T47D (cell line): ENCODE measurements at places on chromosomes 12 and 14.
A peak's percentile ranks its signal among the peaks of the same experiment; 100 is the strongest.

DNA sequence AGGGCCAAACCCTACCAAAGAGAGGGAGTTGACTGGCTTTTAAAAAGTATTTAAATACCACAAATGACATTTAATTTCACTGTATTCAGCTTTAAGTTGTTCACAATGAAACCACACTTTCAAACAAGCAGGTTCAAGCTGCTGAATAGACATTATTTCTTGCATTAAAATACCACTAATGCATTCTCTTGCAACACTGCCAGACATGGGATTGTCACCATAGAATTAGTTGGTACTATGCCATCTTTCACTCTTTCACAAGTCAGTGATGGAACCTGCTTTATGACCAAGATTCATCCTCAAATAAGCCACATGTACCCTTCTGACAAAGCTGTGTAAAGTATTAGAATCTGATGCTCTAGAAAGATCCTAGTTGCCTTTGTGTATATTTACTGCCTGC, 239.4 kb downstream of the PAWR start:
- DNase-seq: no peak

GRCh38 chr14:103231376-103232019, 102.5 kb upstream of the EIF5 start:
- no peak for DNase-seq

- no peak for DNase-seq
Observed at GRCh38 chr12:25264862-25265261, 14.1 kb upstream of the KRAS start.

DNA sequence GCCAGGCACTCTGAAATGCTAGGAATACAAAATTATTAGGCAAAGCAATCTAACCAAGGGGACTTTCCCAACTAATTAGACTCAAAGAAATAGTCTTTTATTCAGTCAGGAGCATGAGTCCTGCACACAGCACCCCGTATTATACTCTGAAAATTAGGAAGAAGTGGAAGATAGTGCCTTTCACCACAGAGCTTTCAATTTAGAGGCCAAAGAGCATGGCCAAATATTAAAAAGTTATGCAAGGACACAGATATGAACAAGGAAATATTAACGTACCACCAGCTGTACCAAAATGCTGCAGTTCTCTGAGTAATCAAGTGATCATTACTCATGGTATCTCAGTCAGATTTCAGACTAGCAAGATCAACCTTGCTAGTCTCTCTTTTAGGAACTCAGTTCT, 22.6 kb upstream of the MDM2 start:
- no peak for DNase-seq

- DNase-seq: no peak
Observed at GRCh38 chr14:33786091-33786825, 164.6 kb downstream of the EGLN3 start.

DNA sequence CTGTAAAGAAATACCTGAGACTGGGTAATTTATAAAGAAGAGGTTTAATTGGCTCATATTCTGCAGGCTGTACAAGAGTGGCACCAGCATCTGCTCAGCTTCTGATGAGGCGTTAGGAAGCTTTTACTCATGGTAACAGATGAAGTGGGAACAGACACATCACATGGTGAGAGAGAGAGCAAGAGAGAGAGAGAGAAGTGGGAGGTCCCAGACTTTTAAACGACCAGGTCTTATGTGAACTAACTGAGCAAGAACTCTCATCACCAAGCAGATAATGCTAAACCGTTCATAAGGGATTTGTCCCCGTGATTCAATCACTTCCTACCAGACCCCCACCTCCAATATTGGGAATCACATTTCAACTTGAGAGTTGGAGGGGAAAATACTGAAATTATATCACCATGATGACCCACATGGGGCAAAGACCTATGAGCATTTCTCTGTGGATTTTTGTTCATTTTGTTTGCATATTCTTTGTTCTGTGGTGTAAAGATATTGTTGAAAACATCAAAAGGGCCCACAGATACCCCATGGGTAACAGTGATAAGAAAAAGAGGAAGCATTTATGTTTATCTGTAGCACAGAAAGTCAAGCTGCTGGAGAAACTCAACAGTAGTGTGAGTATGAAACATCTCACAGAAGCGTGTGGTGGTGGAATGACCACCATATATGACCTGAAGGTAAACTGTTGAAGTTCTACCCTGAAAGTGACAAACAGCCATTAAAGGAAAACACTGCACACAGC, 135.2 kb upstream of the PDE3A start:
- no peak for DNase-seq

DNA sequence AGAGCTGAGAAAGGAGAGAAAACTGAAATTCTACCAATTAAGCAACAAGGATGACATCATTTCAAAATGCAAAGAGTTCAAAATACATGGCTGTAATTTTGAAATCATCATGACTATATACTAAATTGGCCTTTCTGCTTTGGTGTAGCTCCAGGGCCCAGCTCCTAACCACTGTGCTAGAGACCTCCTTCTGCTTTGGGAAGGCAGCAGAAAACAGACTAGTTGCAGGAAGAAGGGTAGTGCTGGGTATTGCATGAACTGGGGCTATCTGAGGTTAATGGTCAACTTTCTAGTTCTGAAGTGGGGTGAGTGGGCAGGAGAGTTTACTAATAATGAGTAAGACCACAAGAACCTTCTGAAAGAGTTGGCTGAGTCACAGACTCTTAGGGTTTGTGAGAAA, 66.2 kb downstream of the PTGER2 start:
- DNase-seq: no peak

GRCh38 chr12:108129017-108129812, at the start of gene WSCD2:
Gene WSCD2, plus strand, starts transcription at chr12:108129288. Its CDS starts 66,545 bp downstream, at chr12:108195833.
- DNase-seq: peak; percentile 56

DNA sequence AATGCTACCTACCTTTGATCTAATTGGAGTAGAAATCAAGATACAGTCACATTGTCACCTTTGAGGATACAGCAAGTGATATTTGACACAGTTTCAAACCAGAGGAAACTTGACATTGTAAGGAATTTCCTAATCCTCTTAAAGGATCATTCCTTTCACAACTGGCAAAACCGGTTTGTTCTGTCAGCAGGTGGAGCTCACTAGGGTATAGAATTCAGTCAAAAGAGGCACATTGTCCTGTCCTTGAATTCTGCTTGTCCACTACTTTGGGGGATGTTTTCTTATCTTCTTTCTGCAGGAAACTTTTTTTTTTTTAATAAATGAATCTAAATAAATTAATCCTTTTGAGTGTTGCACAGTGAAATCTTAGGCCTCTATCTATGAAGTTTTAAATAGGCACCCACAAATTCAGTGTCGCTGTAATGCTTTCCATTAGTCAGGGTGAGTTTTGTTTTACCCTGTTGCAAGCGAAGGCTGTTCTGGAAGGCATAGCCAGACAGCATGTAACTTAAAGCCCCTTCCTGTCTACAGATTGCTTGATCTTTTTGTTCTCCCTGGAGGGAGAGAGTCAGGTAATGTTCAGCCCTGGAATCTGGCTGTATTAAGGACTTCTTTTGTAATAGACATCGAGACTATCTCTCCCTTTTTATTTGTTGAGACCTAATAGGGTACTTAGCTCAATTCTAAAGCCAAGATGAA, 285.0 kb upstream of the RGS6 start:
- DNase-seq: peak; percentile 95

DNA sequence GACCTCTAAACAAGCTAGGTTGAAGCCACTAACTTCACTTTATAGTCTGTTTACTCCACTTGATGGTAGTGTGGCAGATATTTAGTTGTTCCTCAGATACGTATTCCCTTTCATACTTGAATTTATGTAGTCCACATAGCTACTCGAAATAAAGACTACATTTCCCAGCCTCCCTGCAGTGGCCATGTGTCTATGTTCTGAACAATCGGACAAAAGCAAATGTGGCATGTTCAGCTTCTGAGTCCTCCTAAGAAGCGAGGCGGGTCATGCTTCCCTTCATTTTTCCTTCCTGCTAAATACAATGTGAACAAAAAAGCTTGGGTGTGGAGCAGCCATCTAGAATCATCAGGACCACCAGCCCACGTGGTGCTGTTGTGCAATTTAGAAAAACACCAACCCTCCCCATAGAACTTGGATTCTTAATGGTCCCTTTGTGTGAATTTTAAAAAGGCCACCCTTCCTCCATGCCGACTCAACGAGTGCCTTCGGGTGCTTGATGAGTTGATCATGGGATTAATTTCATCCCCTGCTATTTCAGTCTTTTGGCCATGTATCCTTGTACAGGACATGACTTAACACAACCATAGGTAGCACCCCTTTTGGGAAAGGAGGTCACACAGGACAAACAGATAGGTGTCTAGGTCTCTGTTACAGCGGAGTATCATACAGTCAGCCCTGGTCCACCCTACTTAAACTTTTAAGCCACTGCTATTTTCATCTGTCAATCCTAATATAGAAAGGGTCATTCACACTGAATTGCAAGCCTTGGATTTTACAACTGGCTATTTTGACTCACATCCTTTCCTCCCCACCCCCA, 60.7 kb downstream of the ZFC3H1 start:
- no peak for DNase-seq

DNA sequence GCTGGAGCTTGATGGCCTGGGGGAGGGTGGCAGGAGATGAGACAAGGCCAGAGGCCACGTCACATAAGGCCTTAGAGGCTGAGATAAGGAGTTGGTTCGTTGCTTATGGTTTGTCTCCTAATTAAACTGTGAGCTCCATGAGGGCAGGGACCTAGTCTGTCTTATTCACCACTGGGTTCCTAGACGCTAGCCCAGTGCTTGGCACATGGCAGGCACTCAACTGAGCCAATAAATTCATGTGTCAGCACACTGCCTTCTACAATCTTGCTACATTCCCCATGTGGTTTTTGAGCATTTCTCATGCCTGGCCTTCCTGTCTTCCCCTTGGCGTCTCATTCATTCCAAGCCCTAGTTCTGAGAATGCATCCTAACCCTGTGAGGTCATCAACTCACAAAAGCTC, 92.5 kb upstream of the MED13L start:
- DNase-seq: no peak

- no peak for DNase-seq
Observed at GRCh38 chr12:57461276-57461916, 1.8 kb downstream of the GLI1 start.

DNA sequence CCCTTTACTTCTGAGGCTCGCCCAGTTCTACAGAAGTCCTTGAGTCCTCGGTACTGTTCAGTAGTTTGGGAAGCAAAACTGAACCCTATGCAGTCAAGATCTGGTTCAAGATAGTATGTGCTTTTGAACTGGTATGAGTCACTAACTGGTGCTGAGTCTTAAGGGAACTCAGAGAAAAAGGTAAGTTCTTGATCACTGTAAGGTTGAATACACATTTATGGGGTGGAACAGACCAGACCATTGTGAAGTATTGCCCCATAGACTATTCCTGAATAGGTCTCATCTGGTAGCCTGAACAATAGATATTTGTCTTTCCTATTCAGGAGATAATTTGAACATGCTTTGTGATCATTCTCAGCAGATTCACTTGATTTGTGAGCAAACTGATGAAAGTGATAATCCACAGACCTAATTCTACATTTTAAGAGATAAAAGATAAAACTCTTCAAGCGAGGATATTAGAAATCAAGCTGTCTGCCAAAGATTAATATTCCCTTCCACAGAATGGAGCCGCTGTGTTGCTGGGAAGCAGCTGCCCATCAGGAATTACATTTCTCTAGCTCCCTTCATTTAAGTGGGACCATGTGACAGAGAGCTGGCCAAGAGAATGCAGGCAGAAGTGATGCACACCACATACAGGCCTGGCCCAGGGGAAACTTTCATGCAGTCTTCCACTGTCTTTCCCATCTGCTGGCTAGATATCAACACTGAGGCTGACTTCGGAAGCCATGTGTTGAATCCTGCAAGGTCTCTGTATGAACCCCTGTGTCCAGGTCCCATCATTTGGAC, 369.8 kb upstream of the GARIN6 start:
- DNase-seq: no peak

DNA sequence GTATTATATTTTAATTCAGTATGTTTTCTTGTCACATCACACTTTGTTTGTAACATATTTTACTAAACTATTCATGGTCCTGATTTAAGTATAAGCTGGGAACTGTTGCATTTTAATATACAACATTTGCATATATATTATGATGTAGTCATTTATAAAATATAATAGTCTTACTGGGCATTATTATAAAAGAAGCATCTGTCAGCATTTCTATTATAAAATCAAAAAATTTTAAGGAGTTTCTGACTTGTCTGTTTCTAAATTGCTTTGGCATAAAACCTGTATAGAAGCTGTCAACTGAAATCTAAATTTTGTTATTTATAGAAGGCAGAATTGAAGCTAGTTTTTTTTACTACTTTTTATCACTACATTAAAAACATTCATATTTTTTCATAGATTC, 166.6 kb downstream of the NUBPL start:
- DNase-seq: no peak

DNA sequence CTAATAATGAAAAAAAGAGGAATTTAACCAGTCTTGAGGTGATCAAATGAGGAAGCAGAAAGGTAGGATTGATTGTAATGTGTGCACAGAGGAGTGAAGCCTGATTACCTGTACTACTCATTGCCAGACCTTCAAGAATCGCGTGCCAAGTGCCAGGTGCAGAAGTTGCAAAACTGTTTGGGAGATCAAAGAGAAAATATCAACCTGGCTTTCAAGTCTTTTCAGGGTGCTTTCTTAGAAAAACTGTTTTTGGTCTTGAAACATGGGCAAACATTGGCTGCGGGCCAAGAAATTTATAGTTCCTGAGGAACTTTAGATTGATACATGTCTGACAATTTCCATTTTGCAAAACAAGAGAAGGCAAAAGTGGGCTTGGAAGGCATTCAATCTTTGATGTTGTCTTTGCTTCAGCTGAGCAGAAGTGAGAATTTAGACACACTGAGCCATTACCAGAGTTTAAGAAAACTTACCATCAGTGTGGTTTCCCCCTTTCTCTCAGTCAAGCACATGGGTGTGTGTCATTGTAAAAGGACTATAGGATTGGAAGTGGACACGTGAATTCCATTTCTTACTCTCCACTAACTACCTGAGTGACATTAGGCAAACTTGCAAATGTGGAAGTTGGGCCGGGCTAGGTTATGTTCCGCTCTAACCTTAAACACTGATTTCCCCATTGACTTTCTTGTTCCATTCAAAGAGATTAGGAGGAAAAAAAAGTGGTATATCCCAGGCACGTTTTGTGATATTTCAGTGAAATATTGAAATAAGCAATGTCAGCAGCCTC, 486.2 kb downstream of the DIO2 start:
- no peak for DNase-seq
